Amygdala (tissue), 56 donors: ENCODE measurements at places on chromosomes 1 and 21.

GRCh38 chr1:245256528-245256927, 101.7 kb downstream of the KIF26B start:
- no peak for DNase-seq

- no peak for DNase-seq
Observed at GRCh38 chr1:82044536-82044935, 243.8 kb downstream of the ADGRL2 start.

DNA sequence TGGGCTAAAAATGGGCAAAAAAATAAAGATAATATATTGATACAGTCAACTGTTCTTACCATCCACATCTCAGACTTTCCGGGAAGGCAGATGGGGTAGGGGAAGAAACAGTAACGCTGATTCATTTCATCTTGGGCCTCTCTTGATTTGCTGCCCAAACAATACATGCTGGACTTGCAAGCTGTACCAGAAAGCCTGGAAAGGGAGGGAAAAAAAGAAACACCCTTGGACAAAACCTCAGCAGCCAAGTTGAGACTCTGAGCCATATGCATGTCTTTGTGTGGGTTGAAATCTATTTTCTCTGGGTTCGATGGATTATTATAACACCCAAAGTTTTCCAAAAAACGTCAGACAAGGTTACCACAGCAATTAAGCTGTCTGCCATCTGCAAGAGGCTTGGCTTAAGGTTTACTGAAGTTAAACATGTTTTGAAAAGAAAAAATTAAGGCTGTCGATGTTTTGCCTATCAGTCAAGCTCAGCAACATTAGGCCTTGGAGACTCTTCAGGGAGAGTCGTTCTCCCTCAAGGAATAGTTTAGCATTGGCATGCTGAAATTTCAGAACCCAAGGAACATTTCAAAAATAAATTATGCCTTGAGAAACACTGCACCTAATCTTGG, 71.2 kb downstream of the PSMG1 start:
- DNase-seq = no peak

DNA sequence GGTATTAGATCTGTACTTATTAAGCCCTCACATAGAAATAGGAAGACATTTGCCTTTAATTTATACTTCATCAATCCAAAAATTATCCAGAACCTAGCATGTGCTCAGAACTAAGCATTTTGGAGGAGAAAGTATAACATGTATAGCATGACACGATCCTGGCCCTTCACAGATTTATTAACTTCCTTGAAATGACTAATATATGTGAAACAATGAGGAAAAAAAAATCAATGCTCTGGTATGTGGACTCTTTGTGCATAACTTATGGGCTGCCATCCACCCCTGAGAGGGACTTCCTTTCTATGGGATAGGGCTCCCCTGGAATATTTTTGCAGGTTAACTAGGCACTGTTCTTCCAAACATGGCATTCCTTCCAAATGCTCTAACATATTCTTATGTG, 36.6 kb downstream of the CCDC185 start:
- no peak for DNase-seq

DNA sequence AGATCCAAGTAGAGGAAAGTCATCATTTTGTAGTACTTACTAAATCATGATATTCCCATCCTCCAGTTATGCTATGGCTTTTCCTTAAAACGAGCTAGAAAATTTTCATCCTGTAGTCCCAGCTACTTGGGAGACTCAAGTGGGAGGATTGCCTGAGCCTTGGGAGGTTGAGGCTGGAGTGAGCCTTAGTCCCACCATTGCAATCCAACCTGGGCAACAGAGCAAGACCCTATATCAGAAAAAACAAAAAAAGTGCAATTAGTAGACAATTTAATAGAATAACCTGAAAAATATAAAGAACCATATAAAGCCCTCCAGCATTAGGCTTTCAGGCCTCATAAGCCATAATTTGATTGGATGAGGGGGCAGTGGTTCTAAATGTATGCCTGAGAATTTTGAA, 6.8 kb downstream of the UCK2 start:
- DNase-seq = no peak

DNA sequence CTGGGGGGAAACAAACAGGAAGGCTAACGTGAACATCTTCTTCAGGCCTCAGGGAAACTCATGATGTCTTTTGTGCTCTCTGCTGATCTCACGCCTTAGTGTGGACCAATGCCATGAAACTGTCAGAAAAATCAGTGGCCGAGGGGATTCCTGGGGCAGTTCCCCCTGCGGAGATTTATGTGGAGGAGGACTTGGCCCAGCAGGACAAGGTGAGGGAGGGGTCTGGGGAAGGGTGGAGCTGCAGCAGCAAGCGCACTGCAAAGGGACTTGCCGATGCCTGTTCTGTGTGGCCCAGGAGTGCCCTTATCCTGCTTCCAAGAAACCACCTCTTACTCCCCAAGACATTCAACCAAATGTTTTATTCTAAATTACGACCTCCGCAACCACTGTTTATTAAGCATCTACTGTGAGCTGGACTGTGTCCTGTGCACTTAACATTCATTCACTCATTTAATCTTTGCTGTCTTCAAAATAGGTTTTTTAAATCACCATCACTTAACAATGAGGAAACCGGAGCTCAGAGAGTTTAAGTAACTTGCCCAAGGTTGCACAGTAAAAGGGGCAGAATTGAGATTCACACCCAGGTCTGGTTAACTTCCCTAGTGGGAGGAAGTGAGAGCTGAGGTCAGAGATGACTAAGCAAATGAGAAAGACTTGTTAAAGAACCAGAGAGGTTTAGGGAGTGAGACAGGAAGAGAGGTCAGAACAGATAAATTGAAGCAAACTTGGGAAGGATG, 49.7 kb downstream of the FHAD1 start:
- no peak for DNase-seq
